ENCODE measurements at places on chromosomes 2 and 18.

GRCh38 chr2:63740943-63741342 lies 100.8 kb upstream of the UGP2 start:
- no peak for DNase-seq

DNA sequence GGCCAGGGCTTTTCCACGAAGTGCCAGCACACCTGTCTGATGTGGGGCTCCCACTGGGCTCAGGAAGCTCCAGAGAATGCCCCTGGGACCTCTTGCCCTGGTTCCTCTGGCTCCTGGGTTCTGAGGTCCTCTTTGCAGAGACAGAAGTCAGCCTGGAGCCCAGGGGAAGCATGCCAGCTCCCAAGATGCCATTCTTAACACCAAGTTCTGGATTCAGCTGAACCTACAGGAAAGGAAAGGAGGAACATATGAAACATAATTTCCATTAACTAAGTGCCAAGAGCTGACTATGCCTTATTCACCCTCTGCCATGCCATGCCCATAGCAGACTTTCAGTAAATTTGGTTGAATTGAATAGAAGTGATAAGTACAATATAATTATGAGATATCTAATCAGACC lies 21.9 kb downstream of the FAM124B start:
- DNase-seq = no peak

- no peak for DNase-seq
These were observed 24.8 kb downstream of the SERPINE2 start for GRCh38 chr2:224014336-224014735.

DNA sequence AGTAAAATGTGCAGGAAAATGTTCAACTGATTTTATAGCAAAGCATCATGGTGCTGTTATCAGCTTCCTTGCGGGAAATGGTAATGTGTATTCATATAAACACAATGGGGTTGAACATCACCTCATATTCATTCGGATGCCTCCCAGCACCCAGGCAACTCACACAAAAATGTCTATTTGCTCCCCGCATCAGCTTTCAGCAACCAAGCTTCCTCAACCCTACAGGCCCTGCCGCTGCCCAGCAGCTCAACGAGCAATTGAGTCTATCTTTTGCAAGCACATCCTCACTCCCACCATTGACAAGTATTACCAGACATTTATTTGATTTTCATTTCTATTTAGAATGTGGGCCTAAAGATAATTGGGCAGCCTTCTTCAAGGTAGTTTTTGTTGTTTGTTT lies 2161.4 kb upstream of the PIK3C3 start:
- DNase-seq = no peak

GRCh38 chr18:24986666-24987302 lies 365.2 kb downstream of the ZNF521 start:
- no peak for DNase-seq

DNA sequence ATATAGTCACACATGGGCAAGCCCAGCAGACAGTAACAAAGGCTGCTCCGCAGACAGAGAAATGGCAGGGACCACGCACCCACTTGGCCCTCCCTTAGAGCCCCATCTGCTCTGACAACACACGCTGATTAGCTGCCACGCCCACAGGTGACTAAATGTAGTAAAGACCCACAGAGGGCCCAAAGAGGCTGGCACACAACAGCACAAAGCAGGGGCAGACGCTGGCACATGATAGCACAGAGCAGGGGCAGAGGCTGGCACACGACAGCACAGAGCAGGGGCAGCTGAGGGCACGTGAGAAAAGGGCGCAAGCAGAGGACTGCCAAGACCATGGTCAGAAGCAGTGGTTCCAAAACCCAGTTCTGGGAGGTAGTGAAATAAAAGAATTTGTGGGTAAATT lies 10.6 kb downstream of the AFG3L2 start:
- DNase-seq = no peak

GRCh38 chr2:168526641-168527040 lies 70.6 kb downstream of the CERS6 start:
- no peak for DNase-seq

DNA sequence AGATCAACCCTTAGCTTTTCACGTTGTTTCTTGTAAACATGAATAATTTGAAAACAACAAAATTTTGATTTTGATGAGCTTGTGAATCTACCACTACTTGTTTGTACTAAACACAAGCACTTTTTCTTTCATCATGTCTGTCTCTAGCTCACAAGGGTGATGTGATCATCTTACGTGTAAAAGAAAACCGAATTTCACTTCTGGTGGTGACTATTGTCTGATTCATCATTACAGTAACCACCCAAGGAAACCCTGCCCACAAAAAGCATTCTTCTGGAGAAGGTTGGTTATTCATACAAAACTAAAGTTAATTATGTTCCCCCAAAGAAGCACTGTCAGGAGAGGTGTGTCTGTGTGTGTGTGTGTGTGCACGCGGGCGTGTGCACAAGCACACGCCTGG lies 285.4 kb downstream of the ZNF516 start:
- DNase-seq = no peak

GRCh38 chr2:101400048-101400447 lies 12.7 kb upstream of the CREG2 start:
- no peak for DNase-seq

DNA sequence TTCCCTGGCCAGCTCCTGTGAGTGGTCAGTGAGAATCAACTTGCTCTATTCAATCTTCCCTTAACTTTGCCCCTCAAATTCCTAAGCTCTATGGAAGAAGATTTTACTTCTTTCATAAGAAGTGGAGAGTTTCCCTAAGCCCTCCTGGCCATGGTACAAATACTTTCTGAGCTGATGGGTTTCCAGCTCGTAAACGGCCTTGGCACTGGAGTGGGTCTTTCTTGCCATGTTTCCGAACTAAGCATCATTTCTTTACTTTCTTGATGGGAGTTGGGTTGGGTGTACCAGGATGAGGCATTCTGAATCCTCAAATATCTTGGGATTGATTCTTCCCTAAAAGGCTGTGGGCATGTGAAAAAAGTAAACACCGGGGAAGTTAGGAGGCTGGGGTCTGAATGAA lies 72.5 kb downstream of the ACKR3 start:
- no peak for DNase-seq

- DNase-seq = no peak
These were observed 82.8 kb downstream of the EPB41L3 start for GRCh38 chr18:5461041-5461440.

- no peak for DNase-seq
These were observed 49.8 kb upstream of the ERMN start for GRCh38 chr2:157375384-157375783.

GRCh38 chr2:61988462-61989366 lies 83.2 kb downstream of the COMMD1 start:
- no peak for DNase-seq

GRCh38 chr2:7803515-7803914 lies 878.3 kb upstream of the ID2 start:
- DNase-seq = no peak
